ENCODE measurements at places on chromosomes 7 and 10.

DNA sequence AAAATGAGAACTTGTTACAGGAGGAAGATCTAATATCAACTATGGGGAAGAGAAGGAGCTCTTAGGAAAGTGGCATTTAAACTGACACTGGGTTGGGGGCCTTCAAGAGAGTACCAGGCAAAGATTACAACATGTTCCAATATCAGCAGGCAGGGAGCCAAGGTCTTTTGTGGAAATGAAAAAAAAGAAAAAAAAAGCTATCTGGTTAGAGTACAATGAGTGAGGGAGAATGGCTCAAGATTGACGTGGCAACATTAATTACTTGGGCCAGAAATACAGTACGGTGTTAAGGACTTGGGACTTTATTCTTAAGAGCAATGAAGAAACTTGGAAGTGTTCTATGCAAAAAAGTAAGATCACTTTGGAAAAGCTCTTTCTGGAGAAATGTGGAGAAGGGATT, 132.3 kb upstream of the CDK1 start:
- DNase-seq, result no peak

DNA sequence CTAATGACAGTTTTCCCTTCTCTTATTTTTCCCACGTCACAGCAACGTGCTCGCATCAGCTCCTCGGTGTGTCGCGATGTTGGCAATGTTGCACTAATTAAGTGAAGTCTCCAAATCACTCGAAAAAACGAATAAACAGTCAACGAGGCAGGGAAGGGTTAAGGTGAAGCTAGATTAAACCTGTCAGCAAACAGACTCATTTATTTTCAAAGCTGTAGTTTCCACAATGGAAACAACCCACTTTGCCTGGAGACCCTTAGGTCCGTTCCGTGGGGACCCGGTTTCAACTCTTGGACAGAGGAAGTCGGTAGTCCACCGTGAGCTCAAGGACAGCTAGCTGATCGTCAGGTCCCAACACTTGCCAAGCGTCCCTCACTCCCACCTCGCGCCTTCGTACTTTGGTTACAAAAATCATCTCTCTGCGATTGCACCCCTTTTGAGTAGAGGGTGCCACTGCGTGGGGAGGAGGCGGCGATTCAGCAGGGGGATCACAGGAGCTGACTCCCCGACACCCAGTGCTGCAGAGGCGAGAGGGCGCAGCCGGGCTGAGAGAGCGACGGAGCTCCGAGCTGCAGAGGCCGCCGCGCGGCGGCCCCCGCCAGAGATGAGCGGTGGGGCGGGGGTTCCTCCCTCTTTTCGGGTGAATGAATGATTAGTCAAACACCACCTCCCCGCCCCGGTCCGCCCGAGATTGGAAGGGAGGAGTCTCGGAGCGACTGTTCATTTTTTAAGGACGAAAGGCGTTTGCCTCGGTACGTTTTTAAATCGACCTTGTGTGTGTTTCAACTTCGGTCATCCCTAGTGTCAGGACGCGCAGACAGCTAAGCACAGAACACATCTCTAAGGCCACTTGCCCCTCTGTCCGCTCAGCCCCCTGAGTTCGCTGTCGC, 1.3 kb upstream of the BMPER start:
- DNase-seq, result peak; percentile 67

GRCh38 chr7:3156508-3156907, 112.8 kb upstream of the CARD11 start:
- peak; percentile 40 for DNase-seq

- DNase-seq, result no peak
These were observed 1190.6 kb downstream of the SORCS1 start for GRCh38 chr10:105973902-105974301.

DNA sequence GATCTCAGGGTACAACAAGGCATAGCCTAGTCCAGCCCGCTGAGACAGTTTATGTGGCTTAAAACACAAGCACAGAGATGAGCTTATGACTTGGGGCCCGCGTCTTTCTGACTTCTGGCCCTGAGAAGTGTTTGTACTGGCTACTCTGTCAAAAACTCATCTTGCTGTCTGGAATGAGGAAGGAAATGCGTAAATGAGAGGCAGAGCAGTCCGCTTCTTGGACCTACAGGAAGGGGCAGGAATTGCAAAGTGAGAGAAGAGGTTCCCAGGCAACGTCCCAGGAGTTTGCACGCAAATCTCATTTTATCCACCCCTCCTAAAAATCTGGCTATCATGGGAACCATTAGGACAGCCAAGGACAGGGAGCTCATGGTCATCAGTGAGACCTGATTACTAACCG, 5.5 kb downstream of the ANXA11 start:
- no peak for DNase-seq

GRCh38 chr10:27774831-27775230, 29.2 kb upstream of the MKX start:
- DNase-seq, result no peak

DNA sequence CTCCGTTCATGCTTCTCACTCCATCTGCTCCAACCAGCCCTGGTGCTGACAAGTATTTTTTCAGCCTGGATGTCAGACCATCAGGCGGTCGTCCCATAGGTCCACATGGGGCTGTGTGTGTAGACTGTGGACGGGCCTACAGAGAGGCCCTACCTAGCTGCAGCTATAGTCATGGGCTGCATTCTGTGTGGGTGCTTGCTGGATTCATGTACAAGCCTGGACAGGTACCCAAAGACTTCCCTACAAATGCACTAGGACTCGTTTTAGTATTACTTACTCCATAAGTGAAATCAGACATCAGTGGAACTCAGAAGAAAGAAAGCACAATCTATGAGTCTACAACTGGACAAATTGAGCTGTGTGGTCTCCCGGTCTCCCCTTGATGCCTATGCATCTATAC, 146.8 kb downstream of the PKD1L1 start:
- DNase-seq, result no peak

DNA sequence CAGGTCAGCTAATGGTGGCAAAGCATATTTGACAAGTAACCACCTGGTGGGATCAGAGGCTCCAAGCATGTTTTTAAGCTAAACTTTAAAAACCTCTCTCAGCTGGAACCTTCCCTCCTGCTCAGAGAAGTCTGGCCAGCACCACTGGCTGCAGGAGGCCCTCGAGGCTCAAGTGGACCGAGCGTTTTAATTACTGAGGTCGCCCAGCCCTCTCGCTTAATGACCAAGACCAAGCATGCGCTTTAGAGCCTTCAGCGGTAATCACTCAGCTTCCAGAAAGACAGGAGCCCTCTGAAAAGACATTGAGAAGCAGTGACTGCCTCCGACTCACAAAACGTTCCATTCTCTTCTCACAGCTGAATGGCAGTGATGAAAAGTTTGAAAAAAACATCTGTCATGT, 383.4 kb upstream of the ADARB2 start:
- DNase-seq, result no peak

DNA sequence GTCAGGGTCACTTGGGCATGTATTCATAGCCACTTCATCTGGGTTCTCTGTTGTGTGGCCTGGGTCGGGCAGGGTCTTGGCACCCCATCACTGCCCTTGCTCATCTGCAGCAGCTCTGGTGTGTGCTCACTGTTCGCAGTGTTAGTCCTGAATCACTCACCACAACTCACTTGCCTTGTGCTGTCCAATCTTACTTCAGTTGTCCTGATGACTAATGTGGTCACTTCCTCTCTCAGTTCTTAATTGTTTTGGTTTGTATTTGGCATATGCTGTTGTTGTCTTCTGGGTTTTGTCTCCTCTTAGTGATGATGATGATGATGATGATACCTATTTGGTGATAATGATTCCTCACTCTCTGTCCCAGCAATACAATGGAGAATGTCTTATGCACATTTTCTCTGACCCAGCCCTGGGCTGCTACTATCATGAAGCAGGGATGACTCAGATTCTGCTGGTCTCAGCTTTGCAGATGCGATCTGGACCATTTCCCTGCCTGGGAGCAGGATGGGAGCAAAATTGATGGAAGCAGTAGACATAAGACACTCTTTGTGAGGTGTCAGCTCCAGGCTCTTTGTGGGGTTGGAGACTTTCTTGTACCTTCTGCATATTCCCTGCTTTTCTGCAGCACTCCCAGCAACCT, 17.0 kb downstream of the ADRA2A start:
- no peak for DNase-seq

GRCh38 chr10:30075481-30075880, 16.1 kb upstream of the JCAD start:
- no peak for DNase-seq

GRCh38 chr10:124369986-124370385, 48.7 kb downstream of the OAT start:
- DNase-seq, result no peak

GRCh38 chr7:82152858-82153257, 290.7 kb downstream of the CACNA2D1 start:
- DNase-seq, result no peak

DNA sequence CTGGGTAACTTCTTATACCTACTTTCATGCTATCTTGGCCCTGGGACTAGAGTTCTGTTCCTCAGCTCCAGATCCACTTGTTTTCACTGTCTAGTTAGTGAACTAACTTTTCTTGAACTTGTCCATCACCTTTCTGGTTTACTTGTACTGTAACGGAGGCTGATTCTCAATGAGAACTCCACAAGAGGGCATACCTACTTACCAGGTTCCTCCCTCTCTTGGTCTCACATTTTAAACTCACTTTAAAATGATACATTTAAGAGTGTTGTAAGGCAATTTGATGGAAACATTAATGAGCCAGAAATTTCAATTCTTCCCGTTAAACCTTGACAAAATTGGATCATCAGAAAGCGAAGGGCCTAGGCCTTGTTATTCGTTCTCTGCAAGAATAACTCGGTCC, 111.6 kb downstream of the MAGI2 start:
- no peak for DNase-seq

DNA sequence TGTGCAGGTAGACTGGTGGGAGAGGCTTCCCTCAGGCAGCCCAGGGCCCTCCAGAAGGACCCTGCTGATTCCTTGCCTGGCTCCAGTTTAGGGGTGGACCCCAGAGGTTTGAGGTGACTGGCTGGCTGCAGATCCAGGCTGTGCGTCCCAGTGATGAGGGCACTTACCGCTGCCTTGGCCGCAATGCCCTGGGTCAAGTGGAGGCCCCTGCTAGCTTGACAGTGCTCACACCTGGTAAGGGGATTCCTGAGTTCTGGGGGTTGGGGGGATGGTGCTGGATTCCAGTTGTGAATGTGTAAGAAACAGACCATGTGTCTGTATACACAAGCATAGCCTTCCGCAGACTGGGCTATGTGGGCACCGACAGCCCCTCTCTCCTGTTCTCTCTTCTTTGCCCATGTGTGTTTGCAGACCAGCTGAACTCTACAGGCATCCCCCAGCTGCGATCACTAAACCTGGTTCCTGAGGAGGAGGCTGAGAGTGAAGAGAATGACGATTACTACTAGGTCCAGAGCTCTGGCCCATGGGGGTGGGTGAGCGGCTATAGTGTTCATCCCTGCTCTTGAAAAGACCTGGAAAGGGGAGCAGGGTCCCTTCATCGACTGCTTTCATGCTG, 2.7 kb downstream of the KAZALD1 start:
- no peak for DNase-seq

GRCh38 chr10:99466632-99467223, 36.3 kb upstream of the GOT1 start:
- peak; percentile 67 for DNase-seq

GRCh38 chr10:60648761-60649160, 129.5 kb upstream of the CDK1 start:
- no peak for DNase-seq

DNA sequence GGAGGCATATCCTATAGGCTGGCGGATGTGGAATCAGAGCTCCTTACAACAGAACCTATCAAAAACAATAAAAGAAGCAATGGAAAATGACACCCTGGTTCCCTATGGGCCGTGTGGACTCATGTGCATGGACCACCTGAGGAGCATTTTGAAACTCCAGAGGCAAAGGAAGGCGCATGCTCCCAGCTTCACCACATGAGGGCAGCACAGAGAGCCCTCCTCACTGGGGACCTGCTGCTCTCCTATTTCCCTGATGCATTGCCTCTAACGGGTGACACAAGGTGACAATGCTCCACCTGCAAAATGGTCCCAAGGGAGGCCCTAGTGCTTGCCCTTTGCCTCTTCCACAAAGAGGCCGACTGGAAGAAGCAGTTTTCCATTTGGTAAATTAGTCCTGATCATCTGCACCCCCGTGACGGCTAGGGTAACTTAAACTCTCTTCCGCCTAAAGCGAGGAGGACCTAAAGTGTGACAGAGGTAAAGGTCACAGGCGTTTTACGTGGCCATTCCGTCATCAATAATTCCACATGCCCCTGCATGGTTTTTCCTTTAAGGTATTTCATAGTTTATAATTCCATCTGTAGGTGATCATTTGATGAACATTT, 67.7 kb downstream of the GPAM start:
- DNase-seq, result no peak

- DNase-seq, result no peak
These were observed 18.3 kb downstream of the CALHM2 start for GRCh38 chr10:103433858-103434257.

GRCh38 chr7:22445140-22445743, 54.7 kb downstream of the STEAP1B start:
- peak; percentile 80 for DNase-seq

GRCh38 chr10:105725007-105725406, 1083.9 kb downstream of the SORCS3 start:
- DNase-seq, result no peak

GRCh38 chr10:33815776-33816175, 481.3 kb upstream of the NRP1 start:
- no peak for DNase-seq

- no peak for DNase-seq
These were observed 73.9 kb upstream of the KAT6B start for GRCh38 chr10:74752371-74753040.

GRCh38 chr7:66698652-66699205, 41.8 kb upstream of the RABGEF1 start:
- DNase-seq, result no peak

GRCh38 chr7:54906963-54907362, 111.9 kb upstream of the EGFR start:
- DNase-seq, result no peak

GRCh38 chr10:74439213-74439612, 288.2 kb downstream of the ADK start:
- DNase-seq, result no peak

DNA sequence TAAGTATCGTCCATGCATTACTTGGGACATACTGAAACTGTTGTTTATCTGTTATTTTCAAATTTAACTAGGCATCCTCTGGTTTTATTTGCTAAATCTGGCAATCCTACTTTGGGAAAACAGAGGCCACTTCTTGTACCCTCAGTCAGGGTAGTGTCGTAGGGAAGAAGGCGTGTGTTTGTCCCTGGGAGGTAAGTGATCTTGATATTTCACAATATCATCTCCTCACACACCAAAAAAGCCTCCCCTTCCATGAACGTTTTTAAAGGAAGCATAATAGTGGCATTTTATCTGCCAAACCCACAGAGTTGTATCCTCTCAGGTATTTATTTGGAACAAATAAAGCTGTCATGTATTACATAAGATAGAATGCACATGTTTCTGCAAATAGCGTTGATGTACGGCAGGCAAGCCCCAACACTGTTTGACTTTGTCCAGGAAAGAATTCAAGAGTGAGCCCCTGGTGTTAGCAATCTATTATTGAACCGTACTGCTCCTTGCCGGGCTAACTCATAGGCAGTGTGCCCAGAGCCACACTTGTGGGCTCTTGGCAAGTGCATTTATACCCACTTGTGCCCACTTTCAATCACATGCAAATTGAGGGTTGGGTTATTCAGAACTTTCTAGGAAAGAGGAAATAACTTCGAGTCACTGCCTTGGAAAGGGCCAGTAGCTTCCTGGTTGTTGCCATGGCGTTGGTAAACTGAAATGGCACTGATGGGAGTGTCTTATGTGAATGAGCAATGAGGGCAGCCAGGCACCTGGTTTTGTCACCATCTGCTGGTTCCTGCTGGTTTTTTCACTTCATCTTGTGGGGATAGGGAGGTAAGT, 266.0 kb downstream of the USP6NL start:
- DNase-seq, result no peak
